ENCODE measurements at places on chromosomes 4 and X.

GRCh38 chrX:17859609-17860178 lies 1.4 kb downstream of the RAI2 start:
- DNase-seq, result no peak

DNA sequence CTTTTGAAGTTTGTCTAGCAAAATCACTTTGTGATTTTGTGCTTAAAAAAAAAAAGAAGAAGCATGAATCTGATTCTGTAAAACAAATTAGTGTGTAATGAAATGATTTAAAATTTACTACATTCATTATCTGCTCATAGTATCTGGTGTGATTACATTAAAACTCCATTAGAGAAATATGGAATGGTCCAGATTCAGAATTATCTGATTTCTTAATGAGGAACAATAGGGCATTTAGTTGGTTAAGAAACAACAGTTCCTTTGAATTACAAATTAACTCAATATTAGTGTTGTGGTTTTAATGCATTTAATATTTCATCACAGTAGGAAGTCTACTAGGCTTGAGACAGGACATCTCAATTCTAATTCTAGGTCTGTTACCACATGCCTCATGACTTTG lies 57.9 kb upstream of the PDHA1 start:
- no peak for DNase-seq

DNA sequence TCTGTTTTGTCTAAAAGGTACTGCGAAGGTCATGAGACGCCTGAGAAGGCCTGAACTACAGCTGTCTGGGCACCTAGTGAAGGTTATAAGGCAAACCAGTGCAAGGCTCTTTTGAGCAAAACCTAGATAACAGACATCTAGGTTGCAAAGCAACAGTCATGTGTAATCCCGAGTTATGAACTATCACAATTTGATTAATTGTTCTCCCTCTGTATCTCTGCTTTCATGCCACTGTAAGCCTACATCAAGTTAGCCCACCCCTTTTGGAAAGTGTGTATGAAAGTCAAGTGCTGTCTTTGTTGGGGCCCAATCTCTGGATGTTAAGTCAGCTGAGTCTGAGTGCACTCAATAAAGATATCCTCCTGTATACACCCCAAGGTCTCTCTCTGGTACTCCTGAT lies 31.9 kb upstream of the UGT2B7 start:
- no peak for DNase-seq

DNA sequence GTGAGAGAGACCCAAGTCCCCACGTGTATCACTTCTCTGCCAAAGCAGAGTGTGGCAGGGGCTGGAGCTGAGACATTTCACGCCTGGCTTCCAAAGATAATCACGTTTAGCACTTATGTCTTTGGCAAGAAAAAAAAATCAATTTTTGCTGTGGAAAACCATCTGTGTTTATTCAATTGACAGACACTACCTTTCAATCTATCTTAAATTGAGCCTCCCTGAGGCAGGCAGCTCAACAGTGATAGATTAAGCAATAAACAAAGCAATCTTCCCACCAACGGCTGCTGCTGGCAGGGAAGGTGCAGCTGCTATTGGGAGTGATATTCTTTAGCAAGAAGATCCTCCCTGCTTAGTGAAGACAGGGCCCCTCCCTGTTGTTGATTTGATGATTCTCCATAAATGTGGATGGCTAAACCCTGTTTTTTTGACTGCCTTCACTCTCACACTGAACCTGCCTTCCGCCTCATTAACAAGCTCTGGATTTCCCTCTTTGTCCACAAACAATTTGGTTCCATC lies 11.6 kb upstream of the MAGEB17 start:
- DNase-seq, result no peak

DNA sequence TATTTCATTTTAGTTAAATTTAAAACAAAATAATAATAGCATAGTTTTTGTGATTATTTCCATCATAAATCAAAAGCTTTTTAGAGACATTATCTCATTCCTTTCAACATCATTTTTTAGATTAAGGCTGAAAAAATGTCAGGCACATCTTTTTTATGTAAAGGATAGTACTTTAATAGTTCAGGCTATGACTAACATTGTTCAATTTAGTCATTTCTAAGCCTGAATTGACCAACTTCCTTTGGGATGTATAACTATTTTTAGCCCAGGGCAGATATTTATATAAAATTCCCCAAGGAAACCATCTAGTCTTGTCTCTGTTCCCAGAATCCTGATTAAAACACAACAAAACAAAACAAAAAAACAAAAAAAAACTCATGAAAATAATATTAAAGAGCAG lies 145.6 kb upstream of the PCDH18 start:
- no peak for DNase-seq

GRCh38 chrX:17525762-17526555 lies 151.0 kb downstream of the NHS start:
- no peak for DNase-seq

DNA sequence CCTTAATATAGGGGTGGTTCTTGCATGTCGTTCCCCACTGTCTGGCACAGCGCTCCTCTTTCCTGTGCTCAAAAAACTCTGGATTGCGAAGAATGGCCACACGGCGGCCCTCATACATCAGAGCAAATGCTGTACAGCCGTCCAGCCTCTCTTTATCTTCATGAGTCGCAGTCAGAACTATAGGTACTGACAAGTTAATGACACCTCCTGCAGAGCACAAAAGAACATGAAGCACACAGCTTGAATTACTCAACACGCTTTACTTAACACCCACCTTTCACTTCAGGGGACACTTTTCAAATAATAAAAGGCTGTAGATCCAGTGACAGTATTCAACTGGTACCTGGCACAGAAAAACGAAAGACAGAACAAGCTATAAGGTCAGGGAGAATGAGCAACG lies 65.3 kb downstream of the PAPSS1 start:
- DNase-seq, result no peak

DNA sequence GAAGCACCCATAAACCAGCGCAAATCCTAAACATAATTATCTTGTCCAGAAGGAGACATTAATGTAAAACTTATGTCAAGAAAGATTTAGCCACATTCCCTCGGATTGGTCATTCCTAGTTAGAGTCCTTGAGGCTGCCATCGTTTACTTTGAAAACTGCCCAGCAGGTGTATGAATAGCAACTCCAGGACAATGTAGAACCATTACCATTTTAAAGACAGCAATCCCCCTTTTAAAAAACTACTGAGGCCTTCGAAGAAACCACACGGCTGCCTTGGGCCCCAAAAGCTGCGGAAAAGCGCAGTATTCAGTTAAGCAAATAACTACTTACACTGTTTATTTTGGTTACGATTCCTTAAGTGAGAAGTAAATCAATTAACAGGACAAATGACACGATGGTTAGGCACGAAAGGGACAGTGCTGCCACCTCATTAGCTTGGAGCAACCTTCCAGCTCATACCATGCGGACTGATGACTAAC lies 822 bp upstream of the SGMS2 start:
- no peak for DNase-seq

Measured in left hindlimb (tissue), 1 donor.